ENCODE measurements at places on chromosomes 1 and 21.

DNA sequence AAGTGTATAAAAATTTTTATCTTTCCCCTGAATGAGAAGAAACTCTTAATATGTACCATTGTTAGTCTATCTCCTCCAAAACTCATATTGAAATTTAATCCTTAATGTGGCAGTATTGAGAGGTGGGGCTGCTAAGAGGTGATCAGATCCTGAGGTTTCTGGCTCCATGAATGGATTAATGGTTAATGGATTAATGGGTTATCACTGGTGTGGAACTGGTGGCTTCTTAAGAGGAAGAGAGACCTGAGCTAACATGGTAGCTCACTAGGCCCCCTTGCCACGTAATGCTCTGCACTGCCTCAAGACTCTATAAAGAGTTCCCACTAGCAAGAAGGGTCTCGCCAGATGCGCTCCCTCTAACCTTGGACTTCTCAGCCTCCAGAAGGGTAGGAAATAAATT, 70.6 kb upstream of the ZBTB18 start:
- DNase-seq, result no peak

DNA sequence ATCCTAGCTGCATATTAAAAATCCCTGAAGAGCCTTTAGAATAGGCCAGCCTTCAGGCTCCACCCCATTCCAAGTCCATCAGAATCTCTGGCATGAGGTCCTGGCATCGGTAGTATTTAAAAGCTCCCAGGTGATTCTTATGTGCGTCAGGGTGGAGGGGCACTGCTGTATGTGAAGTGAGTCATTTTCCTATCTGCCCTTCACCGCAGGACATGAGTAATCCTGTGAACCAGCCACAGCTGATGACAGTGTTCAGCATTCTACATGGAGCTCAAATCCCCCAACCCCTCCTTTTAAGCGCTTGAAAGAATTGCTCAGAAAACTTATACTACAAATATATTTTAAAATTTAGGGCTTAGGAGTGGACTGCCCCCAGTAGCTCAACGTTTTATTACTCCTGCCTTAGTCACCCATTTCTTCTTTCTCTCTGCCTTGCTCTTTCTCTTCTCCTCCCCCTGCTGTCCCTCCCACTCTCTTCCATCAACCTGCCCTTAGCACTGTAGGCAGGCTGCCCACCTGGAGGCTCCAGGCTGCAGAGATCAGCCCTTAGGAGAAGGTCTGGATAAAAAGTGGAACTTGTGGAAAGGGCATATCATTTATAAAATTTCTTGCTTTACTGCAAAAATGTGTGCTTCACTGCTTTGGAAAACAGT, 73.8 kb upstream of the ZNF281 start:
- peak; percentile 14 for DNase-seq

- no peak for DNase-seq
Observed at GRCh38 chr1:78779831-78780230, 130.2 kb downstream of the IFI44 start.

DNA sequence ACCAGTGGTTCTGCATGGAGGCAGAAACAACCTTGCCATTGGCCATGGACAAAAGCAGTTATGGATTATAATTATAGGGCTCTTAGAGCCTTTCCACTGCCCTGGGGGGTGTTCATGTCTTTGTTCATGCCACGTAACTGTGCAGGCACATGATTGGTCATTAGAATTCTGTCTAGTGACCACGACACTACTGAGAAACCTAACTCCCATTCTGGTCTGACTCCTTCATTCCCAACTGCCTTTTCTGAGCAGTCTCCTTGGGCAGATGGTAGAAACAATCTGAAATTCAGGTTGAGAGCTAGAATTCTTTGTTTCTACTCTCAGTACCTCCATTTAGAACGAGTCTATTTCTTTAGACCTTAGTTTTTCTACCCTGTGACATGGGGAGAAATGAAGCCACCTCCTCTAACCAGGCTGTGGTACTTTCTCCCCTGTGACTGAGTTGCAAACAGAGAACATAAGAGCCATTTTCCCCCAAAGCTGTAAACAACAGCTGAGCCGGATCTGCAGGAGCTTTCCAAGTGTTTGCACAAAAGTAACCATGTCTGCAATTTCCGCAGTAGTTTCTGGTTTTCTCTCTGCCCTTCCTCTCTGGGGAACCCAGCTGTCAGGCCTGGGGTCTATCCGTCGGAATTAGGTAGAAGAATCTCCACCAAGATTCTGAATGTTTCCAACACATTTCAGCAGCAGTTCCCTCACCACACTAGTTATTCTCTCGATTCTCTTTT, 37.7 kb upstream of the IPO9 start:
- no peak for DNase-seq

- DNase-seq, result peak; percentile 88
Observed at GRCh38 chr1:156128654-156129597, 14.4 kb downstream of the LMNA start.

DNA sequence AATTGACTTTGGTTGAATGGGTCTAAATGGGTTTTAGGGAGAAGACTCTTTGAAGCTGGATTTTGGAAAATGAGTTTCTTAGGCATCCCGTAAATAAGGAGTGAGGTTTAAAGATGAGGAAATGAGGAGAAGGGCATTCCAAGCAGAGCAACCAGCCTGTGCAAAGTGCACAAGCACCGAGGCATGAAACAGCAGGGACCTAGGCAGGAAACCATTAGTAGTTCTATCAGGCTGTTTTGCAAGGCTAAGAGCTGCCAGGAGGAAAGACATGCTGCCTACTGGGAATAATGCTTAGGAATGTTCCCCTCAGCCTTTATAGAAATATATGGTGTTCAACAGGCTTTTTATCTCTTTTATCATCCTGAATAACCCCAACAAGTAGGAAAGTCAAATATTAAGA, 153.1 kb upstream of the FGGY start:
- no peak for DNase-seq

DNA sequence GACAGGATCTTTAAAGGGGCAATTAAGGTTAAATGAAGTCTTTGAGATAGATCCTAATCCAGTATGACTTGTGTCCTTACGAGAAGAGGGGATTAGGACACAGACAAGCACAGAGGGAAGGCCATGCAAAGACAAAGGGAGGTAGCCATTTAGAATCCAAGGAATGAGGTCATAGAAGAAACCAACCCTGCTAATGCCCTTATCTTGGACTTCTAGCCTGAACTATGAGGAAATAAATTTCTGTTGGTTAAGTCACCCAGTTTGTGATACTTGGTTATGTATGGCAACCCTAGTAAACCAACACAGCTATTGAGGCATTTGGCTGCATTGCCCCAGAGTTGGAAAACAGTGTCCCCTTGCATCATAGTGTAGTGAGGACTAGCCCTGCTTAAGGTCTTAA, 121.3 kb downstream of the MAST2 start:
- DNase-seq, result no peak

- no peak for DNase-seq
Observed at GRCh38 chr1:19616489-19616888, 27.6 kb upstream of the NBL1 start.

GRCh38 chr1:174021591-174022079, 522 bp downstream of the RC3H1 start:
- peak; percentile 18 for DNase-seq

Data from MV-4-11 (cell line).